AG08395 (cell line): ENCODE measurements at places on chromosomes 11 and 22.

DNA sequence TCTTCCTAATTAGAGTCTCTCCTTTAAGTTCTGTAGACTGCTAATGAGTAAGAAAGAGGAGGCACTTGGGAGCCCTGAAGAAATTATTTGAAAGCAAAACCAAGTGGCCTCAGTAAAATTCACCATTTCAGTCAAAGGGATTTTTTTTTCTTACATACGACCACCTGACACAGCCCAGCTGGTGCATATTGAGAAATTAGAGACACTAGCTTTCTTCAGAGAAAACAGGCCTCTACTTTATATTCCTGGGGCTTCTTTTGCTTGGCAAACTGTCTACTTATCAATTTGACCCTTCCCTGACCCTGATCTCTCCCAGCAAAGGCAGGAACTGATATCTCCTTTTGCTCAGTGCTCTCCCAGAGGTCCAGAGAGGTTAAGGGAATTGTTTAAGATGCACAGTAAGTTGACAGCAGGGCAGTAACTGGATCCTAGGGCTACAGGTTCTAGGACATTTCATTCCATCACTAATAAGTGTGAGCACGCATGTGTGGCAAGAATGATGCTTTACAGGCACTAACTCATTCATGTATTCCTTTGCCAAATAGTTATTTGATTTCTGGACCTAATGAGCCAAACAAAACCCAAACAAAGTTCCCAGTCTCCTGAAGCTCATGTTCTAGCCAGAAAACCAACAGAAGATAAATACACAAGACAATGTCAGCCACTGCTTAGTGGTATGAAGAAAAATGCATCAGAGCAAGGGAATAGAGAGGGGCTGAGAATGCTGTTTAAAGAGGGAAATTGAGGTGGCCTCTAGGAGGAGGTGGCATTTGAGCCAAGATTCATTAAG lies 467.6 kb downstream of the SOX6 start:
- DNase-seq, result no peak

- peak; percentile 3 for DNase-seq
Observed at GRCh38 chr11:116499396-116500003, 273.3 kb downstream of the BUD13 start.

GRCh38 chr22:42862045-42862734 lies 5.1 kb upstream of the ARFGAP3 start:
- DNase-seq, result no peak

- no peak for DNase-seq
Observed at GRCh38 chr11:67468456-67468758, 644 bp downstream of the TMEM134 start.

GRCh38 chr11:29629286-29629685 lies 387.5 kb downstream of the KCNA4 start:
- DNase-seq, result peak; percentile 33

DNA sequence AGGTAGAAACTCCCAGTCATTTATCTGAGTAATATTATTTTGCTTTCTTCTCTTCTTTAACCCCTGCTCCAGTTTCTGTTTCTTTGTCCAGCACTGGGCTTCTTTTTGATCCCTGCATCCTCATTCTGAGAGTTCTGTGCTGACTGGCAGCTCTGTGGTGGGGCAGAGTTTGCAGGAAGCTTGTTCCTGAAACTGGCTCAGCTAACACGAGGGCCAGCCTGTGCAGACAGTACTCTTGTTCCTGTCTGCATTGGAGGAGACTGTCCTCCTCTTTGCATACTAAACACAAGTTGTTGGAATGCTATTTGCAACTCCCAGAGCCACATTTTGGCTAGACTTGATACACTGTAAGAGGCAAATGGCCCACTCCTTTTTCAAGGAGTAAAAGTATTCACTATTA lies 93.1 kb upstream of the HORMAD2 start:
- DNase-seq, result no peak

DNA sequence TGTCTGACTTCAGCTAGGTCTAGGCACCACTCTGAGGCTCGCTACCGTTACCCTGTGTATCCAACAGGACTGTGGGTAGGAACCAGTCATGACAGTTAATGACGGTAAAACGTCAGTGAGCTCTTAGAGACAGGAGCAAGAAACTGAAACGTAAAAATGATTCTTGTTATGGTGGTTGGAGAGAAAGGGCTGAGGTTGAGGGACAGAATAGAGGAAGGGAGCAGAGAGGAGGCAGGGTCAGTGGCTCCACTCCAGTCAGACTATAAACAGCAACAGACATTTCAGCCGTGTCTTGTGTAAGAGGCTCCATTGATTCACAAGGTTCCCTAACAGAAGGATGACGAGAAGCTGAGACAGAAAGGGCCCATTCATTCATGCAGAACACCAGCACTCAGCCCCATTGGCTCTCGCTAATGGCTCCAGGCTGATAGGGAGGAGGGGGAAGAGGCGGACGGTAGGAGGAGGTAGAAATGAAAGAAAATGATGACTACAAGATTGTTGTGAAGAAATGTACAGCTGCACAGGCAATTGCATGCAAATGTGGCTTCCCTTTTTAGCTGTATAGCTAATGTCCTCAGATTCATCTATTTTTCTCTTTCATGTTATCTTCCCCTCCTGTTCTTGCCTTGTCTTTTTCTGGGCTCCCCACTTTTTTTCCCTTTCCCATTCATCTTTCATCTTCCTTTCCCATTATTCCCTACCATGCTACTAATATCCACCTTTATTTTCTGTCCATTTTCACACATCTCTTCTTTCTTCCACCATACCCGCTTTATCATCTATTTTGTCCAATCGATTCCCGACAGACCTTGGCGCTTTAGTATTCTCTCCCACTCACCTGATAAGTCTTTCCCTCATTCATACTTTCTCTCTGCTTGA lies 34.3 kb downstream of the ETS1 start:
- DNase-seq, result peak; percentile 15

DNA sequence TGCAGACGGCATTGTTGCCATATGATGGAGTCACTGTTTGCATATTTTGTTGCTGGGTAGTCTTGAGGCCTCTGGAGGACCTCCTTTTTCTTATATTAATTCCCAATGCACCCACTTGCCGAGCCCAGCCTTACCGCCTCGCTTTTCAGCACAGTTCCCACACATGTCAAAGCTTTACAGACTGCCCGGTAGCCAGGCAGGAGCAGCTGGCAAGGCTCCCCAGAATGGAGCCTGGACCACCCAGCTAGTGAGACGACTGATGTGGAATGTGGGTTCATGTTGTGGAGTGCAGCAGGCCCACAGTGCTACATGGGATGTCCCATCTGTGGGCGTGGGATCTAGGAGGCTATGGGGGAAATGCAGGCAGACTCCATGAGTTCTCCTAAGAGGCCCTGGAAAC lies 99.4 kb upstream of the MTMR2 start:
- no peak for DNase-seq

DNA sequence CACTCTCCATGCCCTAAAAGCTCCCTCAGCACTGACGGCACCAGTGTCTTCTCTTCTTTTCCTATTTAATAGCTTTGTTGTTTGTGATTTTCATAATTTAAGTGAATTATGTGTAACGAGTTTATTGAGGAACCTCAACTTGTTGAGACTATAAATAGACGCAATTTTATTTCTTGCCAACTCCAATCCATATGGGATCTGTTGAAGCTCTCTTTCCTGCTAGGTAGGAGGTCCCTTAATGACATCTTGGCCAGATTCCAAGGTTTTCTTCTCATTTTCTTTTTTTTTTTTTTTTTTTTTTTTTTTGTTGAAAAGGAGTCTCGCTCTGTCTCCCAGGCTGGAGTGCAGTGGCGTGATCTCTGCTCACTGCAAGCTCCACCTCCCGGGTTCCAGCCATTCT lies 14.2 kb downstream of the RTL6 start:
- no peak for DNase-seq

GRCh38 chr11:112548641-112549040 lies 288.0 kb upstream of the PLET1 start:
- DNase-seq, result no peak

DNA sequence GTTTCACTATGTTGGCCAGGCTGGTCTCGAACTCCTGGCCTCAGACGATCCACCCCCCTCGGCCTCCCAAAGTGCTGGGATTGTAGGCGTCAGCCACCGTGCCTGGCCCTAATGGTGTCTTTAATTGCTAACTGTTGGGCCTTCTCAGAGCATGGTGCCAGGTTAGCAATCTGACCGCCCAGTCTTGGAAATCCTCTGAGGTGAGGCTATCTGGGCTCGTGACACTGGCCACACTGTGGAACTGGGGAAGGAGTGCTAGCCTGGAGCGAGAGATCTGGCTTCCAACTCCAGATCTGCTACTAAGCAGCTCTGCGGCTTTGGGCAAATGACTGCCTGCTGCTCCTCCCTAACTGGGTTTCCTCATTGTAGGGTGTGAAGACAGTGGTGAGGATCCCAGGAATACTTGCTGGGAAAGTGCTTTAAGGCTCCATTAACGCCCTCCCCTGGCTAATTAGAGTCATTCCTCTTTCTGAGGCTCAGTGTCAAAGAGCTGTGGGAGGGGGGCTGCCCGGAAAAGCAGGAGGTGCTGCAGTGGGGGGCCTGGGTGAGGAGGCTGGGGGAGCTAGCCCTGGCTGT lies 35.4 kb downstream of the CHRDL2 start:
- no peak for DNase-seq

DNA sequence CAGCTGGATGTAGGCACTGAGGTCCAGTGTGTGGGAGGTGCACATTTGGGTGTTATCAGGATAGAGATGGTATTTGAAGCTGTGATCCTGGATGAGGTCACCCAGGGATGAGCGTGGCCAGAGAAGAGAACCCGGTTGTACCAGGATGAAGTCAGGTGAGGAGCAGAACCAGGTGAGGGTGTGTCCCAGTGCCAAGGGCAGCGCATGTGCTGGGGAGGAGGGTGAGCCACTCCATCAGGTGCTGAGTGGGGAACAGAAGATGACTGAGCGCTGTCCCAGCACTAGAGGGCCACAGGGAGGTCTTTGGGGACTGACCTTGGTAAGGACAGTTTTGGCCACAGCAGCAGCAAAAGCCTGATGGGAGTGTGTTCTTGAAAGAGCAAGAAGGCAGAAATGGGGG lies 2.7 kb downstream of the ARL2 start:
- no peak for DNase-seq

GRCh38 chr11:29826878-29827277 lies 190.0 kb downstream of the KCNA4 start:
- DNase-seq, result no peak

GRCh38 chr22:37752189-37753087 lies 55.3 kb upstream of the GCAT start:
- peak; percentile 95 for DNase-seq

DNA sequence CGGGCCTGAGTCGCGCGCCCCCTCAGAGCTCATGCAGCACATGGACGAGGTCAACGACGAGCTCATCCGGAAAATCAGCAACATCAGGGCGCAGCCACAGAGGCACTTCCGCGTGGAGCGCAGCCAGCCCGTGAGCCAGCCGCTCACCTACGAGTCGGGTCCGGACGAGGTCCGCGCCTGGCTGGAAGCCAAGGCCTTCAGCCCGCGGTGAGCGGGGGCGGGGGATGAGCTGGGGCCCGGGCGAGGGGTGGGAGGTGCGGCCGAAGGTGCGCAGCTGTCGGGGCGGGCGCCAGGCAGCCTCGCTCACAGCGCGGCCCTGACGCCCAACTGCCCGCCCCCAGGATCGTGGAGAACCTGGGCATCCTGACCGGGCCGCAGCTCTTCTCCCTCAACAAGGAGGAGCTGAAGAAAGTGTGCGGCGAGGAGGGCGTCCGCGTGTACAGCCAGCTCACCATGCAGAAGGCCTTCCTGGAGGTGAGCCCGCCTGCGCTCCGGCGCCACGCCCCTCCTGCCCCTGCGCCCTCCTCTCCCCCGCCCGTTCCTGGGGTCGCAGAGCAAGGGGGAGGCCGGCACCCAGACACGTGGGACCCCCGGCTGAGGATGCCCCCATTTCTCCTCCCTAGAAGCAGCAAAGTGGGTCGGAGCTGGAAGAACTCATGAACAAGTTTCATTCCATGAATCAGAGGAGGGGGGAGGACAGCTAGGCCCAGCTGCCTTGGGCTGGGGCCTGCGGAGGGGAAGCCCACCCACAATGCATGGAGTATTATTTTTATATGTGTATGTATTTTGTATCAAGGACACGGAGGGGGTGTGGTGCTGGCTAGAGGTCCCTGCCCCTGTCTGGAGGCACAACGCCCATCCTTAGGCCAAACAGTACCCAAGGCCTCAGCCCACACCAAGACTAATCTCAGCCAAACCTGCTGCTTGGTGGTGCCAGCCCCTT lies 20.5 kb downstream of the EPS8L2 start:
- no peak for DNase-seq

- DNase-seq, result peak; percentile 0
Observed at GRCh38 chr22:20651286-20651685, 122.6 kb upstream of the SERPIND1 start.

- DNase-seq, result no peak
Observed at GRCh38 chr11:70860888-70861287, 391.5 kb downstream of the SHANK2 start.

GRCh38 chr22:39475902-39476301 lies 19.1 kb downstream of the MGAT3 start:
- no peak for DNase-seq

DNA sequence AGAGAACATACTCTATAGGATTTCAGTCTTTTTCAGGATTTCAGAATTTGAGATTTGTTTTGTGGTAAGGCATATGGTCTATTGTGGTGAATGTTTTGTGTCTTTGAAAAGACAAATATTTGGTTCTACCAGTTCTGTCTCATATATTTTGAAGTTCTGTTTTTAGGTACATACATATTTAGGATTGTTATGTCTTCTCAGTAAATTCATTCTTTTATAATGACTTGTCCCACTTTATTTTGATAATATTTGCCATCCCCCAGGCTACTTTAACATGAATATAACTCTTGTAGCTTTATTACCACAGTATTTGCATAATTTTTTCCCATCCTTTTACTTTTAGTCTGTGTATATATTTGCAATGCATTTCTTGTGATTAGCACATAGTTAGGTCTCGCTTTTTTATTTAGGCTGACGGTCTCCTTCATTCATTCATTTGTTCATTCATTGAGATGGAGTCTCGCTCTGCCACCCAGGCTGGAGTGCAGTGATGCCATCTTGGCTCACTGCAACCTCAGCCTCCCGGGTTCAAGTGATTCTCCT lies 32.1 kb downstream of the MTMR3 start:
- no peak for DNase-seq
